ENCODE measurements at places on chromosomes 6 and 20.

- DNase-seq, result no peak
Observed at GRCh38 chr6:87341899-87342298, 2.7 kb upstream of the C6orf163 start.

DNA sequence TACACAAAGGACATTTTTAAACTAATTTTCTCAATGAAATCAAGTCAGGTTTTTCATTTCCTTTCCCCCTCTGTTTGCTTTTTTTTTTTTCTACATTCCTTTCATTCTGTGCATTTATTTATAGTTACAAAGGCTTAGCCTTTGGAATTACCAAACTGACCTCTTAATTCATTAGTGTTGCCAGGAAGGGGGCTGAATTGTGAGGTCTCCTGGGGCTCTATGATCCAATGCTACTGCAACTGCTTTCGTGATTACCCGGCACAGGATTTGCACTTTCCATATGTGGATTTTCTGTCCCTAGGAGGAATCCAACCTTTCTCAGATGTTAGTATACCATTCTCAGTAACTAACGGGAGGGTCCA is 35.3 kb downstream of the NEDD9 start:
- DNase-seq, result no peak

- peak; percentile 83 for DNase-seq
Observed at GRCh38 chr6:107674995-107675738, 148.9 kb downstream of the SCML4 start.

DNA sequence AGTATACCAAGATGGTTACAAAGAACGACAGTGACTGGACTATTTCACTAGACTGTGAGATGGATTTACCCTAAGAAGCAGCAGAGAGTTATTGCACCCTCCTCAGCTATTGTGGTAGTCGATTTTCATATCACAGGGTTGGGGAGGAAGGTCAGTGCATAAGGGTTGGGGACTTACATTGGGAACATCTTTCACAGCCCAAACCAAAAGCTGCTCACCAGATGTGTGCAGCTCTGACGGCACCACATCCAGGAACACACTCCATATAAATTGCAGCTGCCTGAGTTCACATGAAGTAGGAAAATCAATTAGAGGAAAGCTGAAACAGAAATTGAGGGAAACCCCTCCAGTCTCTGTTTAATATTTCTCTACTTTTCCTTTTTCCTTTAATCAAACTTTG is 470.5 kb upstream of the NRSN1 start:
- no peak for DNase-seq

GRCh38 chr20:24144371-24144770 is 155.8 kb upstream of the GGTLC1 start:
- no peak for DNase-seq

DNA sequence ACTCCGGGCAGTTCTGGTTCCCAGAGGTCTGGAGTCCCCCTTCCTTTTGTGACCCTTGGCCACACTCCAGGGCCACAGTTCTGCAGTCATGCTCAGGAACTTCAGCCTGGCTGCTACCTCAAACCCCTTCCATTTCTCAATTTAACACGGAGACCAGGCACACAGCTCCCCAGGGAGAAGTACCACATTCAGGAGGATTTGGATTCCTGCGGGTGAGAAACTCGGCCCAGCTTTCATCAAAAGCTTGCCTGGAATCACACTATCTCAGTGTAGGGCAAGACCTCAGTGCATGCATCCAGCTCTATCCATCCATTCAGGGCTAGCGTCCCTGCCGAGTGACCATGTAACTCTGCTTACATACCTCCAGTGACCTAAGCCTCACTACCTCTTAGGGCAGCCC is 16.8 kb upstream of the IP6K3 start:
- DNase-seq, result no peak

DNA sequence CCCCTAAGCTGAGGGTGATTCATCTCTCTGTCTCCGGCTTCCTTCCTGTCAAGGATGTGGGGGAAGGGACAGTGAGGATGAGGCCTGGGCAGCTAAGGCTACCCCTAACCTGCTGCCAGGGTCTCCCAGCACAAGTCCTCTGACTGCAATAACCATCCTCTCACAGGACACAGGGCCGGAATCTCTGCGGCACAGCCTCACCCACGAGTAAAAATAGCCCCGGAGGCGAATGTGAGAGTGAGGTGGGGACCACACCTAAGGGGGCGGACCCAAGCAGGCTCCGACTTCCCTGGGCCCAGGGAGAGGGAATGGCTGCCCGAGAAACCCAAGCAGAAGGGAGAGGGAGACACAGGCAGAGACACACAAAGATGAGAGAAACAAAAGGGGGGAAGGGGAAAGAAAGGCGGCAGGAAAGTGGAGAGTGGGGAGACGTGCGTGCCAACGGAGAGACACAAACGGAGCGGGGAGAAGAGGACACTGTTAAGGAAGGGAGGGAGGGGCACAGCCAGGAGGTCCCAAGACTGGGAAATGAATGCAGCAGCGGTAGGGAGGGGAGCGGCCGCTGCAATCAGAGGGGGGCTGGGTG is 1.4 kb downstream of the CLIC1 start:
- DNase-seq, result no peak

DNA sequence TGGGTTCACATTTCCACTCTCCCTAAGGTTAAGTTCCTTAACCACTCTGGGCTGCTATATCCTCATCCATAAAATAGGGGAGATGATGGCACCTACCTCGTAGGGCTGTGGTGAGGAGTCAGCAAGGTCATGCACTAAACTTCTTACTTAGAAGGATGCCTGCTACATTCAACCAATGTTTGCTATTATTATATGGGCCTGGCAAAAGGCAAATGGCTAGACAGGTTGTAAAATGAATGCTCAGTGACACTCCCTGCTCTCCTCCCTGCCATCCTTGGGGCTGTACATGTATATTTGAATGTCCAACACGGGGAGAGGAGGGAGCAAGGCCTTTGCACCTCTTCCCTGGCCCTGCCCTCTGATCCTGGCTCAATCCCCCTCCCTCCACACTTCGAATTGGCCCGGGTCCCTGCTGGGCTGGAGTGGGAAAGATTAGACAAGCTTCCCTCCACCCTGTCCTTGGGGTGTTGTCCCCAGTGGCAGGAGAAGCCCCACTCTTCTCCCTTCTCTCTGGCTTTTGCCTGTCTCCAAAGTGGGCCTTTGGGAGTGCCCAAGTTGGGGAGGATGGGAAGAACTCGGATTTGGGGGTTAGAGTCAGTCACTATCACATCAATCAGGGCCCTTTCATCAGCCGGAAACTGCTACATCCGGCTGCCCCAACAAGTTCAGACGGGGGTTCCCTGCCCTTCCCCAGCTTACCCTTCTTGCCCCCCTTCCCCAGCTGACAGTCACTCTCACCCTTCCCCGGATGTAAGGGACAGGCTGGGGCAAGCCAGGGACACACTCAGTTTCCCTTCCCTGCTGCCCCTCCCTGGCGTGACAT is 36.3 kb upstream of the VEGFA start:
- no peak for DNase-seq

- DNase-seq, result no peak
Observed at GRCh38 chr6:143595251-143596036, 82.3 kb upstream of the PHACTR2 start.
